ENCODE measurements at places on chromosomes 5 and 9. TPM values are rescaled to one million over a fixed set of nuclear protein-coding genes. Genes with fewer than 3 reads are reported as not detected.
A peak's percentile ranks its signal among the peaks of the same experiment; 100 is the strongest.

GPX8 gene
- 8.6 TPM for total RNA-seq

KIF2A gene
- 44.5 TPM for total RNA-seq

POC5 gene
- 22.0 TPM for total RNA-seq

NIPBL gene
- total RNA-seq = 82.1 TPM

ISCA1 gene
- total RNA-seq = 28.9 TPM

FGF18 gene
- 0.34 TPM for total RNA-seq

PLAC8L1 gene
- not detected for total RNA-seq

DNA sequence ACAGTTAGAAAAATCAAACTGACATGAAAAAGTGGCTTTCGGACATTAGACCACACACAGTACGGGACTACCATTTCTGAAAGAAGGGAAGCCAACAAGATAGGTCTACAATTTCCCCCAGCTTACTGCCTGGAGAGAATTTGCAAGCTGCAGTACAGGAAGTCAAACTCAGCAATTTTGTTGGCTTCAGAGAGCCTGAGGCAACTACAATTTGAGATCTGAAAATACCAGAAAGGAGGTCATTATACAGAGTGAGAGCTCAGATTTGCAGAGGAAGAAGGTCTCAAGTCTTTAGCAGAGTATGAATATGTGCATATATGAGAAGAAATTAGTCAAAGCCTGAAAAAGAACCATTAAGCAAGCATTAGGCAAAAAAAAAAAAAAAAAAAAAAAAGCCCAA, 83.0 kb downstream of the OXCT1 start:
- H3K4me1 ChIP-seq = no peaks in the 10 kb centered on the region
- H3K27me3 ChIP-seq = no peaks in the 10 kb centered on the region
- no peak overlapping the region for H3K27ac ChIP-seq

- H3K27ac ChIP-seq = no peak overlapping the region
- peaks cover 45% of the 10 kb centered on the region for H3K36me3 ChIP-seq
- DNase-seq = no peak
- H3K4me3 ChIP-seq = no peak overlapping the region
- H3K27me3 ChIP-seq = no peaks in the 10 kb centered on the region
Observed at GRCh38 chr5:138523406-138523805, 19.6 kb downstream of the ETF1 start.

DNA sequence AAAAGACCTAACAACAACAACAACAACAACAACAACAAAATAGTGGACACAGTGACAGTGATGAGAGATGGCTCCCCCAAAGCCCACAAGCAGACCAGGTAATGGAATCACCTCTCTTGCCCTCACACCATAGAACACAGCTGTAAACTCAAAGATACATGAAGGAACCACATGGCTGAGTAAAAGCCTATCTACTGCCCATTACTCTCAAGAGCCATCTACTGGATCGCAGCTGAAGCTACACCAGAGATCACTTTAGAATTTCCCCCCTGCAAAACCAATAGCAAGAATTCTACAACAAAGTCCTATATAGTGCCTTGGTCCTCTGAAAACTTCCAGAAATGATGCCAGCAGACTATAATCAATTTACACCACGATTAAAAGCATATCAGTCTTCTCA, 1537.6 kb upstream of the CDH9 start:
- no peaks in the 10 kb centered on the region for H3K4me1 ChIP-seq
- no peaks in the 10 kb centered on the region for H3K27me3 ChIP-seq
- H3K27ac ChIP-seq = no peak overlapping the region
- H3K4me3 ChIP-seq = no peak overlapping the region
- no peak for DNase-seq

- peaks cover 17% of the 10 kb centered on the region for H3K36me3 ChIP-seq
- peaks cover 51% of the 10 kb centered on the region for H3K4me1 ChIP-seq
- no peaks in the 10 kb centered on the region for H3K27me3 ChIP-seq
Observed at GRCh38 chr9:95097279-95097678, 220.2 kb downstream of the FANCC start.

GRCh38 chr5:23506329-23507236, 826 bp upstream of the PRDM9 start:
- H3K4me3 ChIP-seq = no peak overlapping the region
- no peaks in the 10 kb centered on the region for H3K36me3 ChIP-seq
- no peak for DNase-seq
- no peaks in the 10 kb centered on the region for H3K4me1 ChIP-seq
- no peak overlapping the region for H3K27ac ChIP-seq

DNA sequence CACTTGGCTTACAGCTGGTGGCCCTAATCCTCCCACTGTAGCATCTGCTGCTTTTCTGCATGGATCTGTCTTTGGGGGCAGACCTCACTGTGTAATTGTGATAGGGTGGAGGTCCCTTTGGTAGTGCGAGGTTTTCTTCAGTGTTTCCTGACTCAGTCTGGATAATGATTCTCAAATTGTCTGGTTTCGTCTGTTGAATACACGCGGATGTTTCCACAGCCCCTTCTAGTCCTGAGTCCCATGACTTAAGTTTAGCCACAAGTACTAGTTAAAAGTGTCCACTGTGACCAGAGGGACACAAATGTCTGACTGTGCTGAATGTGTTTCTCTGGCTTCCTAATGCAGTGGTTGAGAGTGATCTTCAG, 70.5 kb downstream of the LMNB1 start:
- H3K4me1 ChIP-seq = peaks cover 61% of the 10 kb centered on the region
- DNase-seq = no peak
- no peaks in the 10 kb centered on the region for H3K27me3 ChIP-seq
- no peak overlapping the region for H3K4me3 ChIP-seq
- H3K27ac ChIP-seq = peak overlapping the region; percentile 88

DNA sequence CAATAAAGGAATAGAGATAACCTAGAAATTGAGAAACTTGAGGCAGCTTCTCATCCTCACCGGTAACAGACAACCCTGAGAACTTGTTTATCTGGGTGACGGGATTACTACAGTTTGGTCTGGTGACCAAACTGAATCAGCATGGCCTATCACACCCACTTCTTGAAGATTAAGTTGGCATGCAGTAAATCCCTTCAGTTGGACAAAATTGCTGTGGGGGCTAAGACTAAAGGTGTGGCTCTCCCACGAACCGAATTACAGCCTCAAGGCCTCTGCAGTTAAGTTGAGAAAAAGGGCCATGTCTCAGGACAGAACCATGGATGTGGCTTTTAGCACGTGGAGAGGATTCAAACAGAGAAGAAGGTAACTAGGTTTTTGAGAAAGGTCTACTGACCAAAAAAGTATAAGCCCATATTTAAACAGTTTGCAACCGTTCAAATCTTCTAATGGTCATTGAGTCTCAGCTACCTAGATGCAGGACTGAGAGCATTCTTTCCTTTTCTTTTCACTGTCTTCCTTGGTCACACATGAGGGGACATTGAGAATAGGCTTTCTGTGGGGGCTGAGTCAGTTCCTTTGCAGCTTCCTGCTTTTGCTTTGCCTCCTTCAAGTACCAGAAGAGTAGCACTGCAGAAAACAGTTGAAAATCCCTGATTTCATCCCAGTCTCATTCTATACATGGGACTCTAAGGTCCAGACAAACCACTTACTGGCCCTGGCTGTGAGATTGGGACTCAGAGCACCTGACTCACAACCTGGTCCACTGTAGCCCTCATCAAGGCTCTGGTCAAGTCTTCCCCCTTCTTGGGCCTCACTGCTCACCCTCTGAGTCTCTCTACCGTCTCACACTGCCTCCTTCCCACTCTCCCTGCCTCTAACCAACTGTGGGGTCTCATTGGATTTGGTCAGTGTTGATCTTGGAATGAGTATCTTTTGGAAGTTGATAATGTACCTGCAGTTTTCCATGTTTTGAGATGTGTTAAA, 30.9 kb downstream of the PDE6A start:
- DNase-seq = no peak
- no peaks in the 10 kb centered on the region for H3K27me3 ChIP-seq
- no peaks in the 10 kb centered on the region for H3K4me1 ChIP-seq
- no peak overlapping the region for H3K4me3 ChIP-seq

GRCh38 chr5:3199962-3200755, 395.5 kb upstream of the IRX1 start:
- H3K27ac ChIP-seq = no peak overlapping the region
- H3K27me3 ChIP-seq = peaks cover 27% of the 10 kb centered on the region
- no peak for DNase-seq
- no peak overlapping the region for H3K4me3 ChIP-seq
- no peaks in the 10 kb centered on the region for H3K4me1 ChIP-seq
- H3K36me3 ChIP-seq = no peaks in the 10 kb centered on the region

DNA sequence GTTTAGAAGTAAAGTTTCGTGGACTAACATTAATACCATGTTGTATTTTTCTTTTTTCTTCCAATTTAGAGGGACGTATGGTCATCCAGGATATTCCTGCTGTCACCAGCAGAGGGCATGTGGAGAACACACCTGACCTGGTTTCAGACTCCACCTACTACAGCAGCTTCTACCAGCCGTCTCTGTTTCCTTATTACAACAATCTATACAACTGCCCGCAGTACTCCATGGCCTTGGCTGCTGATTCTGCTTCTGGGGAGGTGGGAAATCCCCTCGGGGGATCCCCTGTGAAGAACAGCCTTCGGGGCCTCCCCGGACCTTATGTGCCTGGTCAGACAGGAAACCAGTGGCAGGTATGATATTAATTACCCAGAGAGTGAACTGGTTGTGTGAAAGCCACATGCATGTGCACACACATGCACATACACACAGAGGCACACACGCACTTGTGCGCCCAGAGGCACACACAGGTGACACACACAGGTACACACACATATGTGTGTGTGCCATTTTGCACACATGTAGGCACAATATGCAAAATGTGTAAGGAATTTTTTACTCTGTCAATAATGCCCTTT, 52.4 kb downstream of the DMRT1 start:
- H3K4me3 ChIP-seq = peak overlapping the region; percentile 27
- peak; percentile 76 for DNase-seq
- peaks cover 12% of the 10 kb centered on the region for H3K4me1 ChIP-seq
- H3K36me3 ChIP-seq = no peaks in the 10 kb centered on the region
- no peak overlapping the region for H3K27ac ChIP-seq

GRCh38 chr5:145531038-145531734, 304.0 kb downstream of the PRELID2 start:
- no peaks in the 10 kb centered on the region for H3K4me1 ChIP-seq
- no peaks in the 10 kb centered on the region for H3K27me3 ChIP-seq
- DNase-seq = no peak
- no peaks in the 10 kb centered on the region for H3K36me3 ChIP-seq

GRCh38 chr9:99029083-99029645, 75.7 kb upstream of the TGFBR1 start:
- no peaks in the 10 kb centered on the region for H3K36me3 ChIP-seq
- H3K4me1 ChIP-seq = no peaks in the 10 kb centered on the region
- H3K27ac ChIP-seq = no peak overlapping the region

DNA sequence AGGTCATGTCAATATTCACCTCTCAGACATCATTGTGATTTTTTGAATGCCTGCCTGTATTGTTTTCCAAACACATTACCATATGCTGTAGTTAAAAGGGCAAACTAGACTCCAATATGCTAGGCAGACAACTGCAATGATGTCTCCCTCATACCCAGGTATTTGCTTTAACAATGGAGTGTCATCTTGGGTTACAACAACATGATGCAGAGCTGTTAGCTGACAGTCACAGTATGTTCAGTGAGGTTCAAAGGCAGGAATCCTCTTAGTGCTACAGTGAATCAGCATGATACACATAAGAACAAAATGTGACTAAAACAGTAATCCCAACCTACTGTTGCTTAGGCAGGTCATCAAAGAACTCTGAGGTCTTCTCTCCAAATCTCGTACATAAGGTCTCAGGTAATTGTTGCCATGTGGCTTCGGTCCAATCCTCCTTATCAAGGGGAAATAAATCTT, 24.0 kb downstream of the OR1J1 start:
- no peak for DNase-seq
- no peaks in the 10 kb centered on the region for H3K27me3 ChIP-seq
- H3K36me3 ChIP-seq = no peaks in the 10 kb centered on the region

- H3K27me3 ChIP-seq = no peaks in the 10 kb centered on the region
- no peaks in the 10 kb centered on the region for H3K36me3 ChIP-seq
- no peak overlapping the region for H3K4me3 ChIP-seq
- H3K27ac ChIP-seq = no peak overlapping the region
- peaks cover 41% of the 10 kb centered on the region for H3K4me1 ChIP-seq
Observed at GRCh38 chr5:172815631-172816030, 18.4 kb upstream of the ERGIC1 start.

- H3K27ac ChIP-seq = no peak overlapping the region
- no peaks in the 10 kb centered on the region for H3K27me3 ChIP-seq
- H3K4me1 ChIP-seq = no peaks in the 10 kb centered on the region
- DNase-seq = no peak
Observed at GRCh38 chr9:2686911-2687310, 30.4 kb upstream of the KCNV2 start.

DNA sequence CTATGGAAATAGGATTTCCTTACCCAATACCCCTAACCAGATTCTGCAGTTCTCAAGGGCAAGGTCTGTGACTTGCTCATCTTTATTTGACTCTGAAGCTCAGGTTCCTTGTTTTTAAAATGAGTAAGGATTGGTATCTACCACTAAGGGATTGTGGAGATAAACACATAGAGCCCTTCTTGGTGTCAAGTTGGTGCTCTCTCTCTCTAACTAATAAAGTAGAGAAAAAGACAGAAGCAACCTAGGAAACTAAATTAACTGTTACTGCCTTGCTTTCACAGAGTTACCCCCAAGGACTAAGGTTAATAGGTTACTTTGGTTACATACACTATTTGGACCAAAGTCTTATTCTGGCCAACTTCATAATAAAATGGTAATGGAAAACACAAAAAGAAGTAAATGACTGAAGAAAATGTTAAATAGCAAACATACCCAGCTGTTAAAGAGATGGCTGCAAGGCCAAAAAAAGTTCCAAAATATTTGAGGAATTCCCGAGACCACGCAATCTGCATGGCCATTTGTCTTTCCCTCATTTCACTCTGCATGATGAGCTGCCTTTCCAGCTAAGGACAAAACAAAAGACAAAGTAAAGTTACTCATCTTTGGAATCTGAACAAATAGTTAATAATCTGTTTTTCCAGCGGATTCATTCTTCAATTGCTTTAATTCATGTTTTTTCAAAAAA, 21.8 kb upstream of the RLN1 start:
- DNase-seq = no peak
- peaks cover 9% of the 10 kb centered on the region for H3K36me3 ChIP-seq
- H3K4me1 ChIP-seq = no peaks in the 10 kb centered on the region
- H3K27me3 ChIP-seq = no peaks in the 10 kb centered on the region
- H3K27ac ChIP-seq = no peak overlapping the region

DNA sequence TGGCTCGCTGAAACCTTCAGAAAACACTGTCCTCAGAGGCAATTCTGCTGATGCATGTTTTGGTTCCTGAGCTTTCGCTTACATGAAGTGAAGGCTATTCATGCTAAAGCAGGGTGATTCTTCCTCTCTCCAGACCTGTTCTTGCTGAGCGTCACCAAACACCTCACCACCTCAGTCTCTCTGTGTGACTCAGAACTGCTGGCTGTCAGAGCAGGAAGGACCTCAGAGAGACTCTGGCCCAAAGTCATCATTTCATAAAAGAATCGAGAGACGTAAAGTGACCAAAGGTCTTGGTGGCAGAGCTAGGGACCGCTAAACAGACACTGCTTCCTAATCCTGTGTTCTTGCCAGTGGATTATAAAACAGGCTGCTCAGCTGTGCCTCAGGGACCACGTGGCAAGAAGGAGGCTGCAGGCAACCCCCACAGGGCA, 73.8 kb downstream of the LHFPL2 start:
- no peak overlapping the region for H3K27ac ChIP-seq
- H3K4me3 ChIP-seq = no peak overlapping the region
